ENCODE measurements at places on chromosomes 11 and 22. TPM values are rescaled to one million over a fixed set of nuclear protein-coding genes. Genes with fewer than 3 reads are reported as not detected.

GRCh38 chr11:102798012-102798746 is at the start of gene MMP1:
MMP1 (minus strand) TSS chr11:102798160; CDS start chr11:102798092, 68 bp downstream.
- DNase-seq, result no peak

GRCh38 chr22:36770513-36771231 is 5.2 kb downstream of the IFT27 start:
- DNase-seq, result no peak

SLC1A2 gene
- 0.38 TPM for total RNA-seq

SEZ6L gene
- total RNA-seq, result not detected

- peak; percentile 29 for DNase-seq
Observed at GRCh38 chr11:114762408-114762807, 84.1 kb downstream of the NXPE2 start.

NRIP3 gene
- total RNA-seq, result 23.4 TPM

GPHA2 gene
- not detected for total RNA-seq

FOLH1 gene
- not detected for total RNA-seq

DNA sequence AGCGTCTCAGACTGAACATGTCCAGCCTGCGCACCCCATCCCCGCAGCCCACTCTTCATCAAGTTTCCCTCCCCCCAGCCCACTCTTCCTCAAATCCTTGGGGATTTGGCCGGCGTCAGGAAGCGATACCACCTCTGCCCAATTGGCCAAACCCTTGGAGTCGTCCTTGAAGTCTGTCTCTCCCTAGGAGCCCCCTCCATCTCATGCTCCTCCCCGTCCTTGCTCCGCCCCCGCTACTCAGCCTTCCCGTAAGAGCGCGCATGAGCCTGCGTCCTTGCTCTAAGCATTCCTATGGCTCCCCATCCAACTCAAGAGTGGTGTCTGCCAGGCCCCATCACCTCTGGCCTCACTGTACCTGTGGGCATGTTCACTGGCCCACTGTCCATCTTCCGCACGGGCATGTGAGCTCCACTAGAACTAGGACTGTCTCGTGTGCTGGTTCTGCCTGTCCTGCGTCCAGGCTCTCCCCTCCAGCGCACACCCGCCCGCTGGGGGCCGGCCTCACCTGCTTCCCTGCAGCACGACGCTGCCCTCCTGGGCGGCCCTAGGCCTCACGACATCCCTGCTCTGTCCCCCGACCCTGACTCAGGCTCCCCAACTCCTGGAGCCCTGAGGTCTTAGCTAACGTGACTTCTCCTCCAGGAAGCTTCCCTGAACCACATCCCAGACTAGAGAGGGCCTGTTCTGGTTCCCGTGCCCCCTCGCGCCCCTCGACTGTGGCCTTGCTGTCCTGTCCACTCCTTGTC is 30.5 kb upstream of the TTLL12 start:
- no peak for DNase-seq

- DNase-seq, result no peak
Observed at GRCh38 chr11:1162491-1163311, 4.9 kb downstream of the MUC5AC start.

INSC gene
- total RNA-seq, result 10.6 TPM

DNA sequence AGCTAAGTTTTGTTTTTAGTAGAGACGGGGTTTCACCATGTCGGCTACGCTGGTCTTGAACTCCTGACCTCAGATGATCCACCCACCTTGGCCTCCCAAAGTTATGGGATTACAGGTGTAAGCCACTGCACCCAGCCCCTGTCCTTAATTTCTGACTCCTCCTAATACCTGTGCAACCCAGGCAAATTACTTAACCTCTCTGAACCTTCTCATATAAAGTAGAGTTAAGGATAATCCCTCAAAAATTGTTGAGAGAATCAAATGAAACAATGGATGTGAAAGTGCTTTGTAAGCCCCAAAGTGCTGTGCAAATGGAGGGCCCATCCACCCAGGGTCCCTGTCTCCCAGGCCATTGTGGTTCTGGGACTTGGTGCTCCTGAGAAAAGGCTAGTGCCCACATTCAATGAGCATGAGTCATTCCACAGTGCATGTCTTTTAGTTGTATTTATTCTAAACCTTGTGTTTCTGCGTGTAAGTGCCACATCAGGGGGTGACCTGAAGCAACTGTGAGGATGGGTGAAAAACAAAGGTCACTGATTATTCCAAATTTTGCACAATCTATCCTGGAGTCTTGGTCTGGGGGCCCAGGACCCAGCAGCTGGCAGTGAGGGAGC is 61.4 kb upstream of the PTPRJ start:
- peak; percentile 69 for DNase-seq

- peak; percentile 31 for DNase-seq
Observed at GRCh38 chr22:18035751-18036150, 11.4 kb upstream of the MICAL3 start.

GRCh38 chr11:5596607-5597201 is at the start of gene TRIM6:
TRIM6 (plus strand) TSS chr11:5596637; CDS start chr11:5596898, 261 bp downstream.
- DNase-seq, result peak; percentile 24

DNA sequence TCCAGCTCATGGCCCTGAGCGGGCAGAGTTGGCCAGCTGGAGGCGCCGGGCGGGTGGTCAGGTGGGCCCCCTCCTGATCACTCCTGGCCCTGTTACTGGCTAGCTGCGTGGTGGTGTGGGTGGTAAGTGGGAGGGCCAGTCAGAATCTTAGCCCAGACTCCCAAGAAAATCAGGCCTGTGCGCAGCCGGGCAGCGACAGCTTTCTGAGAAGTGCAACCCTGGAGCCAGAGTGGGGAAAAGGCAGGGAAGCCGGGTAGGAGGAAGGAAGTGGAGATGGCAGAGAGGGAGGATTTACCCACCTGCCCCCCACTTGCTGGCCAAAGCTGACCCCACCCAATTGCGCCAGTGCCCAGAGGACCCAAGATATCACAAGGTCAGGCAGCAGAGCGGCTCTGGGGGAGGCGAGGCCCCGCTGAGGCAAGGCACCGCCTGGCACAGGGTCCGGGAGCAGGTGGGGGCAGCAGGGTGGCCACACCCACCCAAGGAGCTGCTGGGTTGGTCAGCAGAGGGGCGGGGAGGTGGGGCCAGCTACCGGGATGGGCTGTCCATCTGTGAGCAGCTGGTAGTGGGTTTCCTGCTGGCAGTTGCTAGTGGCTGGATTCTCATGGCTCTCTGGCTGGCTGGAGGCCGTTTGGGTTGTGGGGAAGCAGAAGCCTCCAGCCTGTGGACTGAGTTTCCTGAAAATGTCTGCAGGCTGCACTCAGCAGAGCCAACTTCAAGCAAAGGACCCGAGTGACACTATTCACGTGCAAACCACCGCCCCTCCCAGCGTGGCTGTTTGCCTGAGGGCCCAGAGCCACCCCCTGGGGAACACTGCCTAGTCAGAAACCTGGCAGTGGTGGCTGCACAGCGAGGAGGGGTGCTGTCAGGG is 196.4 kb downstream of the IGLL1 start:
- no peak for DNase-seq

- no peak for DNase-seq
Observed at GRCh38 chr11:111642542-111642941, 40.3 kb downstream of the SIK2 start.

DNA sequence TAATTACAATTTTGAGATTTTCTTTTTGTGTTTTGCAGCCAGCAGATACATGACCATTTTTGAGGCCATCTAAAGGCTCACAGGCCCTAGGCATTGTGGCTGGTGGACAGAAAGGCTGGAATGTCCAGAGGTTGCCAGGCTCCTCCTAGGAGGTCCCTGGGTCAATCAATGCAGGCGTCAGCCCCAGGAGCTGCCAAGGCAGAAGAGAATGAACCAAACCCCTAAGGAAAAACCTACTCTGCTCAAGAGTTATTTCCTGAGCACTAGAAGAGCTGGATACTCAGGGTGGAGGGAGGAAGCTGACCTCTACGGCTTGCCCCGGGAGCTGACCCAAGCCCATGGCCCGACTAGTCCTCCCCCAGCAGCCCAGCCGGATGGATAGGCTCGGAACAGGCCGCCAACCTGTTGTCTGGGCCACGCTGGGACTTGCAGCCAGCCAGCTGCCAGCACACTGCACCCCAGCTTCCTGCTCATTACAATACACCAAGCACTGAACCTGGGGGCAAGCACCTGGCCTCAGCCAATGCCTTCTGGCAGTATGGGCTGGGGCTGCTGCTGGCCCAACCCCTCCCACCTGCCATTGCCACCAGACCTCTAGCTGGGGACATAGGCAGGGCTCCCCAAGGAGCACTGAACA is 5.7 kb upstream of the SCGB1A1 start:
- DNase-seq, result no peak

DNA sequence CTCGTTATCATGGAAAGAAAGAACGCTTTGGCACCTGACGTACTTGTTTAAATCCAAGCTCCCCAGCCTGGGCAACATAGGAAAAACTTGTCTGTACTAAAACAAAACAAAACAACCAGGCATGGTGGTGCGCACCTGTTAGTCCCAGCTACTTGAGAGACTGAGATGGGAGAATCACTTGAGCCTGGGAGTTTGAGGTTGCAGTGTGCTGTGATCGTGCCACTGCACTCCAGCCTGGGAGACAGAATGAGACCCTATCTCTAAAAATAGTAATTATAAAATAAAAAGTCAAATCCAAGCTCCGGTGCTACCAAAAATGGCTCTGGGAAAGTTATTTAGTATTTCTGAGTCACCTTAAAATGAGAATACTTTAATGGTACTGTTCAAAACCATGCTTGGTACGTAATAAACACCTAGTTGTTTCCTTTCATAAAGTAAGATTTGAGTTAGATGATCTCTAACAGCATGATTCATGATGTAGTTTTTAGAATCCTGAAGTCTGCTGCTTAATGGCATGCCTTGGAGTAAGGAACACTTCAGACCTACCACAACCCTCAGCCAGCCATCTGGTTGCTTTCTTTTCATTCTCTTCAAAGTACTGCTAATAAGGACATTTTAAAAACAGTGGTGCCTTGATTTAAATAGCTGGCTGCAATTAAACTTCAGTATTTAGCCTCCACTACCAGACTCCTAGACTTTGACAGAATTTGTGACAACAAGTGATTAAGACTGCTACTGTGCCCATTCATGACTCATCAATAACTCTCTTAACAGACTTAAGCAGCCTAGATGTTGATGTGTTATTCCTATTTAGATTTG is 8.4 kb downstream of the PPME1 start:
- peak; percentile 23 for DNase-seq

SHISAL1 gene
- total RNA-seq, result 1.3 TPM

GRCh38 chr11:7511401-7511800 is 2.4 kb upstream of the PPFIBP2 start:
- peak; percentile 50 for DNase-seq

VWCE gene
- 1.2 TPM for total RNA-seq

DNA sequence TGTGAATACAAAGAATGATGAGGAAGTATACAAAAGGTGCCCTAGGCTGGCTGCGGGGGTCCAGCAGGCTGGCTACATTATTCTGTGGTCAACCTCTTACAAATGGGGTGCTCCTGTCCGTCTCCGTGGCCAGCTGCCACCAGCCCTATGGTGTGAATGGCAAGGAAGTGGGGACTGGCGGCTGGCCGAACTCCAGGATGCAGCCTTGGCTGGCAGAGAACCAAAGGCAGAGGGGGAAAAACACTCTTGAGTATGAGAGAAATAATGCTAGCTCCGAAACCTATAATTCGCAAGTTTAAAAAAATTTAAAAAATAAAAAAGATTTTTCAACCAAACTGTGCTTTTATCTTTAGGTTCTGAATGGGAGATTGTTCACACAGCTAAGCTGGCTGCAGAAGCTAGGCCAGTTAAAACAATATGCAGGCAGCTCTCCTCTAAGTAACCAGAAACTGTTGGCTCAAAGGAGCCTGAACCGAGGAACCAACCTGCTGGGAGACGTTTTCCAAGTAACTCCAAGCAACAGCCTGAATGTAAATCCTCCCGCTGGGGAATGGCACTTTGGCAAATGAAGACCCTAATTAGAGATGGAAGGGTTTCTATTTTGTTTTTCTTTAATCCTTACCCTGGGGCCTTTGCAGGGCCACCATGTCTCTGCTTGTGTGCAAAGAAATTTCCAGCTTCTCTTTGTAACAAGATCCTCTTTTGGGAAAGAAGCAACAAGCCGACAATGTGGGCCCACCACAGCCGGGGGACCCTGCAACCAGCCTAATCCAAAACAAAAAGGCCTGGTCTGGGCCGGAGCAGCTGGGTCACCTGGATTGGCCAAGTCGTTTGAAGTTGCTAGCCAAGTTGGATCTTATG is 50.2 kb downstream of the C22orf31 start:
- DNase-seq, result no peak

GRCh38 chr22:48566741-48567140 is 1260.9 kb downstream of the BRD1 start:
- DNase-seq, result no peak

GRCh38 chr22:33969045-33969444 is 48.8 kb upstream of the LARGE1 start:
- no peak for DNase-seq

GRCh38 chr11:19511413-19512183 is 201.0 kb upstream of the NAV2 start:
- no peak for DNase-seq

DNA sequence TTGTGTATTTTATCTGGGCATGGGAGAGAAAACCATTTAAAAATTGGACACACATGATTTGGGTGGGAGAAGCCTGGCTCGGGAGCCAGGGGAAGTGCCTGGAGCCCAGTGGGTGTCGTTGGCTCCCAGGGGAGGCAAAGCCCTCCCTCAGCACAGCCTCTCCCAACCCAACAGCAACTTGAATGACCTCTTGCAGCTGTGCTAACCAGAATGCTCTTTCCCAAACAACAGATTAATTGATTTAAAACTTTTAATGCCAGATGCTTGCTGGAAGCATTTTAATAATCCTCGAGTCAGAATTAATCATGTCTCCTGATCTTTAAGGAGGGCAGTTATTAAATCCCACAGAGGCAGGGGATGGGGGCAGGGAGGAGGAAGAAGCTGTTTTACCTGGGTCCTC is 401.6 kb downstream of the BUD13 start:
- DNase-seq, result no peak

DNA sequence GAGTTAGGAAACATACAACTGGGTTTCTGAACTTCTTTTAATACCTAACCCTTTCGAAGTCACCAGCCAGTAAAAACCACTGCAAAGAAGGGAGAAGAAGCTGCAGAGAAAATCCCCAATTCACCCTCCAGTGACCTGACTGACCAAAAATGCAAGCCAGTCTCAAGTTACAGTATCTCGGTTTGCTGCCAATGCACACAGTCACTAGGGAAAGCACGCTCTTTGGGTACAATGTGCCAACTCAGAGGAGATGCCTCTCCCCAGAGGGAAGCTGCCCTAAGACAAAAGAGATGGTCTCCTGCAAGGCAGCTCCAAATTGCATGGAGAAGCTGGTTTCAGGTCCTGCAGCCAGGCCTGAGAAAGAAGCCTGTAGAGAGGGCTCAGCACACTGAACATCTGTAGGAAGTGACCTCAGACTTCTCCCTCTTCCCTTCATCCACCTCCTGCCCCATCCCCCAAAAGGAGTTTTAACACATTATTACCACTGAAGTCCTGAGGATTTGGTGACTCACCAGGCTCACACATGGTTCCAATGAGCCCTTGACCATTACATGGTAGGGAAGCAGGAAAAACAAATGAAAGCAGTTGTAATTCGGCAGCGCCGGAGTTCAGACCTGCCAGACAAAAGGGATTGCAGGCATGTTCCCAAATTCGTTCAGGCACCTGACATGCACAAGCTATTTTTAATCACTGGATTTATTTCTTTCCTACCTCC is 90.1 kb downstream of the ETS1 start:
- peak; percentile 97 for DNase-seq

- DNase-seq, result peak; percentile 99
Observed at GRCh38 chr22:26406118-26406517, 22.9 kb upstream of the ASPHD2 start.

All from LHCN-M2 (cell line).